ENCODE measurements at places on chromosomes 4 and X. TPM values are rescaled to one million over a fixed set of nuclear protein-coding genes. Genes with fewer than 3 reads are reported as not detected.

GRCh38 chrX:129071390-129071789 lies 451.9 kb downstream of the SMARCA1 start:
- no peak overlapping the region for H3K27ac ChIP-seq
- no peak overlapping the region for H3K4me3 ChIP-seq
- no peaks in the 10 kb centered on the region for H3K4me1 ChIP-seq
- no peaks in the 10 kb centered on the region for H3K27me3 ChIP-seq
- no peaks in the 10 kb centered on the region for H3K36me3 ChIP-seq

GRCh38 chrX:49264460-49264859 lies at the start of gene FOXP3:
Gene FOXP3 (minus strand): TSS chrX:49264710. CDS start chrX:49258505, 6,205 bp downstream.
- H3K4me3 ChIP-seq = no peak within 1 kb of the TSS
- no peak within 1 kb of the TSS for H3K27ac ChIP-seq
- no peaks in the 10 kb centered on the region for H3K36me3 ChIP-seq
- peaks cover 13% of the 10 kb centered on the region for H3K4me1 ChIP-seq
- no peaks in the 10 kb centered on the region for H3K27me3 ChIP-seq

- no peak overlapping the region for H3K4me3 ChIP-seq
- H3K27ac ChIP-seq = no peak overlapping the region
- H3K4me1 ChIP-seq = no peaks in the 10 kb centered on the region
- no peak for DNase-seq
- no peaks in the 10 kb centered on the region for H3K27me3 ChIP-seq
Observed at GRCh38 chr4:66351761-66352160, 681.5 kb upstream of the EPHA5 start.

DNA sequence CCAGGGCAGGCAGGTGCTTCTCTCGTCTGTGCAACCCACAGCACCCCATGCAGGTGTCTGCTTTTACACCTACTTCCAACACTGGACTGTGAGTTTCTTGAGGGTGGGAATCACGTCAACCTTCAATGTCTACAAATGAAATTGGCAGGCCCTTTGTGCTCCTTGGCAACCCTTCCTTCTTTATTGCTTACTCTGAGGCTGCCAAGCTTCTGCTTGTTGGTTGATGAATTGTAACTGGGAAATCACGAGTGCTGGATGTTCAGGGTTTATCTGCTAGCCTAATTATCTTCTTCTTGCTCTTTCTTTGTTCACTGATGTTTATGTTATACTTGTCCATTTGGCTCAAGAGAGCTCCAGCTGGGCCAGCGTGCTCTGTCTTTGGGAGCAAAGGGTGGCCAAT lies 2.5 kb upstream of the DGAT2L6 start:
- H3K27ac ChIP-seq = no peak overlapping the region
- DNase-seq = no peak
- no peaks in the 10 kb centered on the region for H3K27me3 ChIP-seq
- H3K4me3 ChIP-seq = no peak overlapping the region
- H3K4me1 ChIP-seq = no peaks in the 10 kb centered on the region
- H3K36me3 ChIP-seq = no peaks in the 10 kb centered on the region

GRCh38 chr4:120964596-120964995 lies 42.1 kb upstream of the PRDM5 start:
- H3K27me3 ChIP-seq = no peaks in the 10 kb centered on the region
- no peak for DNase-seq
- H3K4me3 ChIP-seq = no peak overlapping the region
- H3K36me3 ChIP-seq = no peaks in the 10 kb centered on the region

DNA sequence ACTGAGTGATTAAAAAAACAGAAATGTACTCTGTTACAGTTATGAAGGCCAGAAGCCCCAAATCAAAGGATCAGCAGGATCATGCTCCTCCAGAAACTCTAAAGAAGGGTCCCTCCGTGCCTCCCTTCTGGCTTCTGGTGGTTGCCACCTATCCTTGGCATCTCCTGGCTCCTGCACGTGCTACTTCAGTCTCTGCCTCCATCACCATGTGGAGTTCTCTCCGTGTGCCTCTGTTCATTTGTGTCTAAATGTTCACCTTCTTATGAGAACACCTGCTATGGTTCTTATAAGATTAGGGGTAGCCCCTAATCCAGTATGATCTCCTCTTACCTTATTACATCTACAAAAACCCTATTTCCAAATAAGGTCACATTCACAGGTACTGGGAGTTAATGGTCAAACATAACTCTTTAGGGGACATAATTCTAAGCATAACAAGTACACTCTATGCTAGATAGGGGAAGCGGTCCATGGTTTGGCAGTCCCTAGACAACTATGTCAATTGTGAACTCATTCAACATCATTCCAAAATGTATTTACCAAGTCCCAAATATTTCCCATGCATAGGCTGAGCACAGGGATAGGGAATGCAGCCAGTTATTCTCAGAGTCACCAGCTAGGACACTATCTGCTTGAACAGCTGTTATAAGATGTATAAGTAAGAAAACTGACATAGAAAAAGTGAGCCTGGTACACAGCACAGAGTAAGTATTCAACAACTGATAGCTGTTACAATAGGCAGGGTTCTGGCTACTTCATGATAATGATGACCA lies 295.5 kb upstream of the BOD1L1 start:
- no peaks in the 10 kb centered on the region for H3K4me1 ChIP-seq
- no peak for DNase-seq
- no peak overlapping the region for H3K27ac ChIP-seq
- H3K4me3 ChIP-seq = no peak overlapping the region

DNA sequence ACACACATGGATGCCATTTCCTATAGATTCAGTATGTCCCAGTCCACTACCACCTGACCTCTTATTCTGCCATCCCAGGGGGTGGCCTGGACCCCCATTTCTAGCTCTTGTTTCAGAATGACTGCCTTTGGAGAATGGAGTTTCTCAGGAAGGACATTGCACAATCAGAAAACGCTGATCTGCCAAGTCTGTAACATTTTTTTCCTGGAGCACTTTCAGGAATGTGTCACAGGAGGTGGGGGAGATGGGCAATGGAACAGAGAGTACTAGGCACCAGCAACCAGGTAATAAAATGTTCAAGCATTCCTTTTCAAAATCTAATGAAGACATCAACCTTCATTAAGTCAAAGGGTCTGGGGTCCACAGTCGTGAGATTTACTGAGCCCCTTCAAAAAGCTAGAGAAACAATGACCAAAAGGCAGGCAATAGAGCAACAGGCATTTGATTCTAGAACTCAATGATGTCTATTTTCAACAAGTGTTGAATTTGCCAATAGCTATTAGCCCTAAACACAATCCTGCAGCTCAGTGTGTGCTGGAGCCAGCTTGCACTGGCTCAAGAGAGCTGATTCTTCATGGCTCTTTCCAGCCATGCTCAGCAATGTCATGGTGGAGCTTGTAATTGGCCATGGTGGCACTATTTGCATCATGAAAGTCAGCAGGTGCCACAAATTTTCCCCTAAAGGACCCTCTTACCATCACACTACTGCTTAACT lies 87.1 kb downstream of the KDR start:
- no peak overlapping the region for H3K4me3 ChIP-seq
- no peaks in the 10 kb centered on the region for H3K36me3 ChIP-seq
- DNase-seq = no peak
- no peak overlapping the region for H3K27ac ChIP-seq
- no peaks in the 10 kb centered on the region for H3K4me1 ChIP-seq

DNA sequence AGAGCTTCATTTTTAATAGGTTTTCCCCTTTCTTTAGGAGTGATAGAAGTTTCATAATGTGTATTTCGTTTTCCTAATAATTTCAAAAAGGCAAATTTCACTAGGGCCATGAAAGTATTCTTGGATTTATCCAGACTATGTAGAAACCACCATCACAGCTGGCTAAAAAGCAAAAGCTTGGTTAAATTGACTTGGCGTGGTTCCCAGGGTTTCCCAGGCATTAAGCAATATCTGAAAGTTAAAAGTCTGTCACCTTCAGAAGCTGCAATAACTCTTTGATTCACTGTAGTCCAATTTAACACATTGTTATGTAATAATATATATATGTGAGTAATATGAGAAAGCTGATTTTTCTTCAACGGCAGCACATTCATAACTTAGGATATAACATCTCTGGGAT lies 38.3 kb downstream of the NDNF start:
- no peak for DNase-seq
- no peak overlapping the region for H3K4me3 ChIP-seq
- no peak overlapping the region for H3K27ac ChIP-seq
- H3K27me3 ChIP-seq = no peaks in the 10 kb centered on the region
- no peaks in the 10 kb centered on the region for H3K36me3 ChIP-seq

- no peaks in the 10 kb centered on the region for H3K36me3 ChIP-seq
- DNase-seq = no peak
- peaks cover 3% of the 10 kb centered on the region for H3K4me1 ChIP-seq
- H3K27me3 ChIP-seq = no peaks in the 10 kb centered on the region
Observed at GRCh38 chr4:1169691-1170096, 2.7 kb downstream of the SPON2 start.

GRCh38 chrX:19152762-19153161 lies 30.5 kb upstream of the ADGRG2 start:
- no peaks in the 10 kb centered on the region for H3K36me3 ChIP-seq
- no peak overlapping the region for H3K27ac ChIP-seq
- DNase-seq = no peak
- H3K4me3 ChIP-seq = no peak overlapping the region
- no peaks in the 10 kb centered on the region for H3K27me3 ChIP-seq

DNA sequence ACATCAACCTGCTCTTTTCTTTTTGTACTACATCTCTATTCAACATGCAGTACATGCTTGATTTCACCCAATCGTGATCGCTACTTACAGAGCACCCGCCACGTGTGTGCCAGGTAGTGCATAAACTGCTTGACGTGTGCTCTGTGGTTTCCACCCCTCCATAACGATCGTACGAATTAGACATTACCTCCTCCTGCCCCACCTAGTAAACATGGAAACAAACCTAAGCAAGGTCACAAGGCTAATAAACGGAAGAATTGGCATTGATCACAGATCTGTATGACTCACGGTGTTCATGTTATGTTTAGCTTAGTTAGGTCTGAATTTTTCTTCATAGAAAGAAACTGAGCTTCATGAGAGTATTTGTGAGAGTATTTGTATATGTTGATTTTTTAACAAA lies 64.1 kb downstream of the STX18 start:
- H3K36me3 ChIP-seq = no peaks in the 10 kb centered on the region
- H3K4me1 ChIP-seq = no peaks in the 10 kb centered on the region
- no peak overlapping the region for H3K27ac ChIP-seq
- no peak for DNase-seq

GRCh38 chr4:159374749-159375530 lies 272.1 kb downstream of the RAPGEF2 start:
- no peaks in the 10 kb centered on the region for H3K36me3 ChIP-seq
- H3K27ac ChIP-seq = no peak overlapping the region
- H3K4me1 ChIP-seq = no peaks in the 10 kb centered on the region

DNA sequence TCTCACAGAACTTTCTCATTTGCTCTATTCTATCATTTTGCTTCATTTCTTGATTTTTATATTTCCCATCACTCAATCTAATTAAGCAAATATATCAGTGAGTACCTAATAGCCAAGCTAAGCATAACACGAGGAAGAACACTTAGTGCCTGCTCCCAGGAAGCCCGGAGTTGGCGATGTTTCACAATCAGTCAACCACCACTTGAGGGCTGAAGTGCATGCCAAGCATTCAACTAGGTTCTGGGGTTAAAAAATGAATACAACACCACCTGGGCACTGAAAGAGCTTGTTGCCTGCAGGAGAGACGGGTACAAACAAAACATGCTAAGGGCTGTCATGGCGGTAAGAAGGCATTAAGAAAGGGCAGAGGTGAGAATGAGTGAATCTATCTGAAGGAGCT lies 47.5 kb downstream of the UCHL1 start:
- no peaks in the 10 kb centered on the region for H3K4me1 ChIP-seq
- no peak overlapping the region for H3K4me3 ChIP-seq
- no peak overlapping the region for H3K27ac ChIP-seq
- DNase-seq = no peak

DNA sequence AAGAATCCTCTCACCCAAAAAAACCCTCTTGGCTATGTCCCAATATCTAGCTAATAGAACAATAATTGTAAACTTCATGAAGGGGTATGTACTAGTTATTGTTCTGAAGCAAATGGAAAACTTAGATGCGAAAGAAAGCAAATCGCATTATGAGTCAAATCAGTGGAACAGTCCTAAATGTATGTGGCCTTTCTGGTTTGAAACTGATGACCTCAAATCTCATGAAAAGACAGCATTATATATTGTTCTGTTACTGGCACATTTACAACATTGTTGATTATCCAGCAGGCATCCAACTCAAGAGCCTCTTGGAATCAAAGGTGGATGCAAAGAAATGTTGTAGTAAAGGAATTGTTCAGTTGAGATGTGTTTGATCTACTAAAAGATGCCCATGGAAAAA lies 34.7 kb downstream of the CSN3 start:
- no peaks in the 10 kb centered on the region for H3K36me3 ChIP-seq
- no peak overlapping the region for H3K4me3 ChIP-seq
- H3K27me3 ChIP-seq = no peaks in the 10 kb centered on the region

DNA sequence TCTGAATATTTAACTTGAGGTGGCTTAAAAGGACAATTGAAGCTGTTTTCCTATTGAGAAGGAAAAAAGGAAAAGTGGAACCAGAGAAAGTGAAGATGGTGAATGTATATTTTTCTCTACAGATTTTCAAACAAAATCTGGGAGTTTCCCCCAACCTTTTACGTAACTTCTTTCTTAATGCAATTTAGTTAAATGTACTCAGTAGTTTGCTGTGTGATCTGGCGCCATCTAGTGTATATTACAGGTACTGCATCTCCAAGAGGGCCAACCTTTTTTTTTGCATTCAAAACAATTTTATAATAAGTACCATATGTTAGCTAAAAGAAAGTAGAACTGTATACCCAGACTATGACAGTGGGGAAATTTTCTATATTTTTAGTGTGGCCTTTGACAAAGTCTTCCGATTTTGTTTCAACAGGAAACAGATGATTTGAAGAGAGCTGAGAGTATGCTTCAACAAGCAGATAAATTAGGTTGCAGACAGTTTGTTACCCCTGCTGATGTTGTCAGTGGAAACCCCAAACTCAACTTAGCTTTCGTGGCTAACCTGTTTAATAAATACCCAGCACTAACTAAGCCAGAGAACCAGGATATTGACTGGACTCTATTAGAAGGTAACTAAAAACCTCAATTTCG lies 82.0 kb downstream of the PLS3 start:
- H3K36me3 ChIP-seq = no peaks in the 10 kb centered on the region
- no peak overlapping the region for H3K4me3 ChIP-seq
- no peaks in the 10 kb centered on the region for H3K4me1 ChIP-seq
- H3K27ac ChIP-seq = no peak overlapping the region

GRCh38 chr4:98663226-98664006 lies 5.0 kb upstream of the TSPAN5 start:
- peaks cover 20% of the 10 kb centered on the region for H3K4me1 ChIP-seq
- no peaks in the 10 kb centered on the region for H3K36me3 ChIP-seq
- H3K27ac ChIP-seq = peak overlapping the region; percentile 86

SSX4 gene
- not detected for total RNA-seq

COL25A1 gene
- 0.59 TPM for total RNA-seq

RAB33A gene
- 22.1 TPM for total RNA-seq

AKAP17A gene
- total RNA-seq = 125 TPM

OR13H1 gene
- not detected for total RNA-seq

GC gene
- not detected for total RNA-seq

CXCL11 gene
- total RNA-seq = not detected

POLN gene
- total RNA-seq = 2.9 TPM

USP26 gene
- not detected for total RNA-seq

DGAT2L6 gene
- not detected for total RNA-seq

RASL11B gene
- not detected for total RNA-seq
